Left cardiac atrium (tissue), 4 donors: ENCODE measurements at places on chromosomes 7 and 10. TPM values are rescaled to one million over a fixed set of nuclear protein-coding genes. Genes with fewer than 3 reads are reported as not detected.

DNA sequence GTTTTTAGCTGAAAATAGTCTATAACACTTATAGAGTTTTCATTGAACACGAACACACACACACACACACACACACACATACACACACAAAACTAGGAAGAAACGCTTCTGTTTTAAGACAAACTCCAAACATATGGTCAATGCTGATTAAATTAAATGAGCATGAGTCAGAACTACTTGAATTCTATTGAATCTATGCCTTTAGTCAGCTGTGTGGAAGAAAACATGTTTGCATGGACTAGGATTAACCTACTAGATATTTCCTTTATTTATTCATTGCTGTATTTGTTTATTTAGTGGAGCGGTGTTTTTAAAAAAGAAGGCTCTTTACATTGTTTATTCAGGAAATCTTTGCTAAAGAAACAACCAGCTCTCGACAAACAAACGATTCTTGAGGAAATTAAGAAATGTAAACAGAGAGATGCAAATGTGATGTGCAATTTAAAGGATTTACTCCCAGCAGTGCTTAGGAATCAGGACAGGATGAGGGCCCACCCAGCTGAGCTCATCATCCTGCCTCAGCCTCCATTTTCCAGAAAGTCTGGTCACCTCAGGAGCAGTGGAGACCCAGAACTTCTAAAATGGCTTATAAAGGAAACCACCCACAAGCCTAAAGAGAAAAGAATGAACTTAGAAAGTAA lies 83.2 kb downstream of the PDE1C start:
- DNase-seq: no peak

Gene OR2A5
- total RNA-seq: not detected

- DNase-seq: no peak
Measured at GRCh38 chr7:11557627-11558026, 274.4 kb downstream of the THSD7A start.

DNA sequence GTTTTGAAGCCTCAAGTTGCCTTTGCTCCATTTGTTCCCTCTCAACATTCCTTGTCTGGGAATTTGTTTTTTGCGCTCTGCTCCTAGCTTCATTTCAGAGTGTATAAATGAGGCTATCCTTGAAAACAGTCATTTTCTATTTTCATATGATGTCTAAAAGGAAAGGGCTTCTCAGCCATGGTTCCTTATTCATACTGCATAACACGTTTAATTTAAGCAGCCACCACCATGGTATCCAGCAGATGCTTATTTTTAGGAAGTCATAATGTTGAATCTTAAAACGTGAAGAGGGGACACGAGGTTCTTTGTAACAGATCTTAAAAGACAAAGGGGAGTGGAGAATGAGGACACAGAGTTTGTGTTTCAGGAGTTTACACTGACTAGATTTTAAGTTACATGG lies 14.5 kb downstream of the POU6F2 start:
- no peak for DNase-seq

Gene TRIM74
- not detected for total RNA-seq

- no peak for DNase-seq
Measured at GRCh38 chr7:118478931-118479330, 254.4 kb downstream of the ANKRD7 start.

- DNase-seq: no peak
Measured at GRCh38 chr7:157903710-157904109, 566.9 kb downstream of the DNAJB6 start.
